Naive B cell (primary cell): ENCODE measurements at places on chromosomes 3 and 15.

- H3K4me3 ChIP-seq, result no peak overlapping the region
- DNase-seq, result no peak
- no peaks in the 10 kb centered on the region for H3K27me3 ChIP-seq
- peaks cover 8% of the 10 kb centered on the region for H3K36me3 ChIP-seq
Measured at GRCh38 chr3:99909714-99910495, 92.2 kb downstream of the CMSS1 start.

- H3K27ac ChIP-seq, result no peak overlapping the region
- no peaks in the 10 kb centered on the region for H3K4me1 ChIP-seq
- no peaks in the 10 kb centered on the region for H3K27me3 ChIP-seq
- no peak for DNase-seq
- peaks cover 8% of the 10 kb centered on the region for H3K36me3 ChIP-seq
Measured at GRCh38 chr15:89112341-89112971, 24.2 kb downstream of the ABHD2 start.

DNA sequence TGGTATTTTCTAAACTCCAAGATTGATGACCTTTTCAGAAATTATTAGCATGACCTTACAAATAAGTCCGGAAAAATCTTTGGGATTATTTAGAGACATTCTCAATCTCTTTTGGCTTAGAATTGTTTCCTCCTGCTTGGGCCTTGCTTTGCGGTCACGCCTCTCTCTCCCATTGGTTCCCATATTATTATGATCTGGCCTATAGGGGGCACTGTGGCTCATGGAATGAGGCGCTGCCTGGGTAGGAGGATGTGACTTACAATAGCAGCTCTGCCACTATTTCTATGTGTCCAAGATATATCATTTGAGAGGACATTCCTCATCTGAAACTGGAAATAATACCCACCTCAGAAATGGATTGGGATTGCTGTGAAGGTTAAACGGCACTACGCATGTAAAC is 464.9 kb downstream of the MFSD1 start:
- H3K27ac ChIP-seq, result no peak overlapping the region
- no peak overlapping the region for H3K4me3 ChIP-seq
- no peaks in the 10 kb centered on the region for H3K36me3 ChIP-seq
- DNase-seq, result no peak
- no peaks in the 10 kb centered on the region for H3K4me1 ChIP-seq

GRCh38 chr3:3893590-3893989 is 94.4 kb downstream of the LRRN1 start:
- peaks cover 5% of the 10 kb centered on the region for H3K4me1 ChIP-seq
- no peak overlapping the region for H3K4me3 ChIP-seq
- peaks cover 5% of the 10 kb centered on the region for H3K36me3 ChIP-seq
- H3K27ac ChIP-seq, result no peak overlapping the region
- DNase-seq, result no peak
- no peaks in the 10 kb centered on the region for H3K27me3 ChIP-seq

DNA sequence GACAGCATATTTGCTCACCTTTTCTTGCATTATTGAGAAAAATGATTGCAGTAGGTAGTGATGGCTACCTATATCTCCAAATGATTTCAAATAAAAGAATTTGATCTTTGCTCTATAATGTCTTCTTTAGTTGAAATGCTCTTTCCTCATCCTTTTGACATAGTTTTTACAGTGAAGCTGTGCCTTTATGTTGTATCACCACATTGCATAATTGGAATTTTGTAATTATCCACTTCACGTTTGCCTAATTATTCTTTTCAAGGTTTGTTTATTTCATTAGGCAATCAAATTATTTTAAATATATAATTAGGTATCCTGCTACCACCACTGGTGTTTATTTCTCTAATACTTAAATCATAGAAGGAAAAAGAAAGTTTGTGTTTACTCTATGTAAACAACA is 21.3 kb upstream of the P2RY13 start:
- no peak overlapping the region for H3K27ac ChIP-seq
- DNase-seq, result no peak
- H3K36me3 ChIP-seq, result no peaks in the 10 kb centered on the region
- H3K4me3 ChIP-seq, result no peak overlapping the region

DNA sequence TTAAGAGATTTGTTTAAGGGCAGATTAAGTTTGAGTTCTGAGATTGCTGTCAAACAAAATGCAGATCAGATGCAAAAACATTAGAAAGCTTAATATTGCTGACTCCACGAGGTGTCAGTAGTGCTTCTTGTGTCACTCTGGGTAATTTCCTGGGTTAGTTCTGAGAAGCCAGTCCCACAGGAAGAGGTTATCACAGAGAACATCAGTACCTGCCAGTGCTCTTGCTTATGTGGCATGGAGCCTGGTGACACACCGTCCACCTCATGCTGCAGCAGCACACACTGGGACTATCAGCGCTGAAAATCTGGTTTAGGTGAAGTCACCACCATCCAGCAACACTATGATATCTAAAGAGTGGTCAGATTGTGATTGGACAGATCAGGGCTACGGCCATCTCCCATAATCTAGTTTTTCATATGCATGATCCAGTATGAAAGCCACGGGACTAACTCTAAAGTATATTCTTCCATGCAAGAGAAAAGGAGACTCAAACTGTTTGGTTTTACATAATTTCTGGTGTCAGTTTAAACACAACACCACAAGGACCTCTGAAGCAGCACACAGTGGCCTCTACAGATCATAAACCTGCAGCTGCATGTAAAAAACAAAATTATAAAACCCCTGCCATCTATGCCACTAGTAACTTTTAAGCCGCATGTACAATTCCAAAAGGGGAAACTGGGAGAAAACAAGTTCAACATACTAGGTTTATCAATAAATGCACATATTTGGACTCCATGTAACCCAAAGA is 36.1 kb upstream of the MYO5C start:
- H3K27me3 ChIP-seq, result no peaks in the 10 kb centered on the region
- H3K4me3 ChIP-seq, result no peak overlapping the region
- H3K4me1 ChIP-seq, result peaks cover 8% of the 10 kb centered on the region
- no peak overlapping the region for H3K27ac ChIP-seq
- DNase-seq, result peak; percentile 25

DNA sequence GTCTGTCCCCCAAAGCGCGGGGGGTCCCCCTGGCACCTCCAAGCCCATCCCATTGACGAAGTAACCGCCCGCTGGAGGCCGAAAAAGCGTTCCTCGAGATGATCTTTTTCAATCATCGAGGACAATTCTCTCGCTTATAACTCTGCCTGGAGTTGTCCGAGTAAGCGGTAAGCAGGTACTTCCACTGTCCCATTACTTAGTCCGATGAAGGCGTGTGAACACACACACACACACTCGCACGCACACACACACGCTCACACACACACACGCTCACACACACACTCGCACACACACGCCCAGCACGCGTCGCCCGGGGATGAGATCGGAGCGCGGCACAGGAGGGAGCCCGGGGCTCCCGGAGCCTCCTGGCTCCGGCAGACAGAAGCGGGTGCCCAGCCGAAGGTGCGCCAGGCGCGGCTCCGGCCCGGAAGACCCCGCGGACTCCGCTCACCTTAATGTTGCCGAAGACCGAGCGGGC is 430 bp downstream of the SLCO2A1 start:
- peak overlapping the region; percentile 69 for H3K27ac ChIP-seq
- no peak for DNase-seq
- H3K4me1 ChIP-seq, result no peaks in the 10 kb centered on the region
- H3K27me3 ChIP-seq, result peaks cover 73% of the 10 kb centered on the region

- H3K27me3 ChIP-seq, result no peaks in the 10 kb centered on the region
- no peak overlapping the region for H3K27ac ChIP-seq
- H3K4me3 ChIP-seq, result no peak overlapping the region
- H3K4me1 ChIP-seq, result no peaks in the 10 kb centered on the region
- no peak for DNase-seq
- H3K36me3 ChIP-seq, result no peaks in the 10 kb centered on the region
Measured at GRCh38 chr3:106004826-106005225, 136.0 kb upstream of the CBLB start.

GRCh38 chr15:44535523-44536301 is 1.2 kb upstream of the EIF3J start:
- peaks cover 47% of the 10 kb centered on the region for H3K4me1 ChIP-seq
- no peaks in the 10 kb centered on the region for H3K36me3 ChIP-seq
- no peaks in the 10 kb centered on the region for H3K27me3 ChIP-seq

- DNase-seq, result no peak
- H3K27ac ChIP-seq, result no peak overlapping the region
- H3K4me3 ChIP-seq, result no peak overlapping the region
- peaks cover 4% of the 10 kb centered on the region for H3K36me3 ChIP-seq
Measured at GRCh38 chr15:85397926-85398325, 17.5 kb downstream of the AKAP13 start.

- H3K4me1 ChIP-seq, result peaks cover 32% of the 10 kb centered on the region
- no peaks in the 10 kb centered on the region for H3K36me3 ChIP-seq
- H3K4me3 ChIP-seq, result peak overlapping the region; percentile 97
- H3K27ac ChIP-seq, result peak overlapping the region; percentile 99
Measured at GRCh38 chr3:150407808-150408220, 284 bp upstream of the TSC22D2 start.

DNA sequence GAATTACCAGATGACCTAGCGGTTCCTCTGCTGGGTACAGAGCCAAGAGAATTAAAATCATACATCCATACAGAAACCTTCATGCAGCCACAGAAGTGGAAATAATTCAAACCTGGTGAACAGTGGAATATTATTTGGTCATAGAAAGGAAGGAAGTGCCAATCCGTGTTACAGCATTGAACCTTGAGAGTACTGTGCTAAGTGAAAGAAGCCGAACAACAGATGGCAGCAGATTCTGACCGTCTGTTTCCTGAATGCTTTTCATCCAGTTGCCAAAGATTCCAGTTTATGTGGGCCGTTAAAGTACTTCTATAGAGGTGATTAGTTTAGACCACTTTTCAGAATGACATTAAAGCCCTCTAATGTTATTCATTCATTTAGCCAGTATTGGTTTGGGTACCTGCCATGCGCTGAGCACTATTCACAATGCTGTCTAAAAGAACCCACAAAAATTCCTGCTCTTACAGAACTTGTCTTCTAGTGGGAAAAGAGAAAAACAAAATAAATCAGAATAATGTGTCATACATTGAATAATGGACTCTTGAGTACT is 45.8 kb upstream of the SENP5 start:
- H3K27me3 ChIP-seq, result no peaks in the 10 kb centered on the region
- H3K36me3 ChIP-seq, result peaks cover 8% of the 10 kb centered on the region
- H3K4me1 ChIP-seq, result no peaks in the 10 kb centered on the region
- no peak overlapping the region for H3K4me3 ChIP-seq
- DNase-seq, result no peak

DNA sequence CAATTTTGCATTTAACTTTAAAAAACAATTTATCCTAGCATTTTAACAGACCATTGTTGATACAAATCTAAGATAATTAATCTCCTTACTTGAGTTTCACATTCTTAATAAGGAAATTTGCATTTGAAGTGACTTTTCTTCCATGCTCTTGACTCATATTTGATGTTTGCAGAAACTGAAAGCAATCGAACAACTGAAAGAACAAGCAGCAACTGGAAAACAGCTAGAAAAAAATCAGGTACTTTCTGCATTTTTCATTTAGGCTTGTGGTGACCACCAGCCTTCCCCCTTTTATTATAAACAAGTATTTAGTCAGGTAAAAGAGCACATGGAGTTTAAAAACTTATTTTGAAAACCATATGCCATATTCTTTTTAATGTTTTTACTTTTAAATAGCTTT is 20.1 kb upstream of the SELENOT start:
- no peak overlapping the region for H3K27ac ChIP-seq
- peaks cover 9% of the 10 kb centered on the region for H3K36me3 ChIP-seq
- H3K27me3 ChIP-seq, result no peaks in the 10 kb centered on the region

- no peak for DNase-seq
- H3K4me1 ChIP-seq, result peaks cover 8% of the 10 kb centered on the region
- no peak overlapping the region for H3K27ac ChIP-seq
- H3K4me3 ChIP-seq, result no peak overlapping the region
- no peaks in the 10 kb centered on the region for H3K27me3 ChIP-seq
Measured at GRCh38 chr3:22959593-22959992, 243.5 kb upstream of the UBE2E2 start.

DNA sequence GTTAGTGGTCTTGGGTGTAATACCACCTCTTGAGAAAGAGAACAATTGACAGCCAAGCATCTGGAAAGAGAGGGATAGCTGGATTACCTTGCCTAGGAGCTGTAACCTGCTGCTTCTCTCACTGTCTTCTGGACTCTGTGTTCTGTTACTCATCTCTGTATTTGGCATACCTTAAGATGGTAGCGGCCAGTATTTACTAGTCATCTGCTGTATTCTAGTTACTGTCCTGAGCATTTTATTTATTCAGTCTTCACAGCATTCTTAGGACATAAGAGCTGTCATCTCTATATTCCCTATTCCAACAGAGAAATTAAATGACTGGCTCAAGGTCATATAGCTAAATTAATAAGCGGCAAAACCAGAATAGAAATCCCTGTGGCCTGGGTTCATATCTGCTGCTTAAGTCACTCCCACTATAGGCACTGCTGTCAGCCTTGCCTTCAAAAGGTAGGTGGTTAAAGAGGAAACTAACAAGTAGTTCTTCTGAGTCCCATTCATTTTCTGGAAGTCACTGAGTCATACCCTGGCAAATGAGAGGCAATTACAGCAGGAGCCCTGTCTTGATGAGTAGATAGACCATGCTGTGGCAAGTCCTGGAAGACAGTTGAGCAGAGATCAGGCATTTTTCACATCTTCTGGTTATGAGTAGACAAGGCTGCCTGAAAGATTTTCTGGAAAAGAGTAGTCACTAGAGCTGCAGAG is 68.2 kb downstream of the RAB7A start:
- H3K27ac ChIP-seq, result peak overlapping the region; percentile 67
- H3K4me1 ChIP-seq, result peaks cover 36% of the 10 kb centered on the region
- no peak for DNase-seq
- H3K36me3 ChIP-seq, result peaks cover 9% of the 10 kb centered on the region
- no peaks in the 10 kb centered on the region for H3K27me3 ChIP-seq

DNA sequence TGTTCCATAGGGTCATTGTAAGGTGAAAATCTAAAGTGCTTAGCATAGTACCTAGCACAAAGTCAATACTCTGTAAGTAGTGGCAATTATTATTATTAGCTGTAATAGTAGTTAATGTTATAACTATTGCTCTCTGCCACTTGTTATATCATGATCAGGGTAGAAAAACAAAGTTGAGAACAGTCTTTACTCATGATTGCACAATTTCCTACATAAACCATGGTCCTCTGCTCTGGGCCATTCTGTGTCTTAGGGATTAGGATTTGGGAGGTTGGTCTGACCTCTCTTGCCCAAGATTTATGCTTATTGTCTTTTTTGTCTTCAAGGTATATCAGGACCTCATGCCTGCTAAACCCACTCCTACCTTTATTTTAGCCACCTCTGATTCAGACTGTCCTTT is 4.3 kb upstream of the LRRC58 start:
- H3K27ac ChIP-seq, result no peak overlapping the region
- DNase-seq, result no peak
- H3K4me3 ChIP-seq, result no peak overlapping the region
- H3K36me3 ChIP-seq, result no peaks in the 10 kb centered on the region
- peaks cover 21% of the 10 kb centered on the region for H3K27me3 ChIP-seq

DNA sequence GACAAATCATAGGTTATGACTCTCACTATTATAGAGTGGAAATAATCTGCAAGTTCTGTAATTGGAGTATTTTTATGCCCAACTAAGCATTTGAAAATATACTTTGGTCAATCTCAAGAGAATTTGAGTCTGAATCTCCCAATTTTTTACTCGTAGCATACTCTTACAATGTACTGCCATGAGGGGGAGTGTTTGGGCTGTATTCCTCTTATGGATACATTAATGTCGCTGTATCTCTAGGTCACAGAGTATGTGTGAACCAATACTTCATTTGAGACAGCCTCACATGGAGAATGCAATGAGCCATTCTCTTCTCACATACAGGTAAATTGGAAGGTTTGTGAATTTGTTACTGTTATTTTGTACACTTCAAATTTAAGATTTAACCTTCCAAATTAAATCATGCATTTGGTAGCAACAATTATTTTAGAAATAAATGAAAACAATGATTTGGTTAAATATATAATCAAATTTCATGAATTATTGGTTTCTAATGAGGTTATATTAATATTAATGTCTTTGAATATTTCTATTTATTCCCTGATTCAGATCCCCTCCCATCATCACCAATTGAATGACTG is 5.5 kb upstream of the CD200 start:
- H3K4me3 ChIP-seq, result no peak overlapping the region
- H3K27ac ChIP-seq, result no peak overlapping the region
- no peaks in the 10 kb centered on the region for H3K36me3 ChIP-seq
